Kidney epithelial cell (primary cell): ENCODE measurements at places on chromosomes 16 and 17. TPM values are rescaled to one million over a fixed set of nuclear protein-coding genes. Genes with fewer than 3 reads are reported as not detected.

The TEKT3 gene
- not detected in 2 replicates for total RNA-seq

The ANKRD40CL gene
- total RNA-seq: not detected in 2 replicates

The OR3A2 gene
- total RNA-seq: 1.0 and 3.3 TPM in 2 replicates

The KAT7 gene
- total RNA-seq: 30.5 TPM in 2 replicates

The CLEC19A gene
- not detected in 2 replicates for total RNA-seq

The SNX20 gene
- not detected in 2 replicates for total RNA-seq

The C16orf96 gene
- total RNA-seq: not detected in 2 replicates

The CEMP1 gene
- total RNA-seq: not detected in 2 replicates

The COA3 gene
- 48.3 and 49.4 TPM in 2 replicates for total RNA-seq

The CRHR1 gene
- total RNA-seq: not detected in 2 replicates

The ASPSCR1 gene
- 19.5 and 26.8 TPM in 2 replicates for total RNA-seq

The RAP1GAP2 gene
- total RNA-seq: 42.8 and 51.6 TPM in 2 replicates

The SLC6A4 gene
- total RNA-seq: under 0.01 TPM in 1 of 2 replicates, not detected in the other

The HP gene
- total RNA-seq: not detected in 2 replicates

The CA10 gene
- 0.13 TPM in 1 of 2 replicates, not detected in the other for total RNA-seq

The SEC14L5 gene
- not detected in 2 replicates for total RNA-seq

The MPO gene
- 0.08 and 0.48 TPM in 2 replicates for total RNA-seq

The NTN3 gene
- total RNA-seq: 0.17 and 0.41 TPM in 2 replicates

The SLC47A1 gene
- 1.0 and 3.9 TPM in 2 replicates for total RNA-seq

The KRTAP2-3 gene
- 4.3 and 5.2 TPM in 2 replicates for total RNA-seq

The TP53TG3F gene
- not detected in 2 replicates for total RNA-seq

The IL17C gene
- 0.29 and 1.4 TPM in 2 replicates for total RNA-seq
